ENCODE measurements at places on chromosomes 16 and 17.
A peak's percentile ranks its signal among the peaks of the same experiment; 100 is the strongest.

DNA sequence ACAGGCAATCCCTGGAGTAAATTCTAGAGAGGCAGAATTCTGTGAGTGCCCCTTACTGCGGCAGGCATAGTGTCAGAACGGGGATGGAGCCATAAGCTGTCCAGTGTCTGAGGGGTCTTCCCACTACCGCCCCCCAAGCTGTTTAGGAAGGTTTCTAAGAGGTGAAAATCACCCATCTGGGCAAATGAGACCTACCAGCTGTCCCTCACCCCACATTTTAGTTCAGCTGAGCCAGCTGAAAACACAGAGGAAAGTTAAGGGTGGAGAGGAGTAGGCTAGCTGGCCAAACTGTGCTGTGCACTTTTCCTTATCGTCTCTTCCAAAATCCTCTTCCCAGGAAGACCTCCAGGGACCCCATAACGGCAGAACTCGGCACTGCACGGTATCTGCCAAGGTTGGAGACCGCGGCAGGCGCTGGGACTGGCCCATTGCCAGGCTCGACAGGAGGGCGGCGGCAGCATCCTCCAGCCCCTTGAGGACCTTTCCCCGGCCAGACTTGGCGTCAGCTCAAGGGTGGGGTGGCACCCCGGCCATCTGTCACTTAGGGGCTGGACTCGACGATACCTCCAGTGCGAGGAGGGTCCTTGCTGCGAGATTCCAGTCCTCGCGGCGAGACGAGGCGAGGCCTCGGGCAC, 955 bp downstream of the ACLY start:
- no peak for DNase-seq

DNA sequence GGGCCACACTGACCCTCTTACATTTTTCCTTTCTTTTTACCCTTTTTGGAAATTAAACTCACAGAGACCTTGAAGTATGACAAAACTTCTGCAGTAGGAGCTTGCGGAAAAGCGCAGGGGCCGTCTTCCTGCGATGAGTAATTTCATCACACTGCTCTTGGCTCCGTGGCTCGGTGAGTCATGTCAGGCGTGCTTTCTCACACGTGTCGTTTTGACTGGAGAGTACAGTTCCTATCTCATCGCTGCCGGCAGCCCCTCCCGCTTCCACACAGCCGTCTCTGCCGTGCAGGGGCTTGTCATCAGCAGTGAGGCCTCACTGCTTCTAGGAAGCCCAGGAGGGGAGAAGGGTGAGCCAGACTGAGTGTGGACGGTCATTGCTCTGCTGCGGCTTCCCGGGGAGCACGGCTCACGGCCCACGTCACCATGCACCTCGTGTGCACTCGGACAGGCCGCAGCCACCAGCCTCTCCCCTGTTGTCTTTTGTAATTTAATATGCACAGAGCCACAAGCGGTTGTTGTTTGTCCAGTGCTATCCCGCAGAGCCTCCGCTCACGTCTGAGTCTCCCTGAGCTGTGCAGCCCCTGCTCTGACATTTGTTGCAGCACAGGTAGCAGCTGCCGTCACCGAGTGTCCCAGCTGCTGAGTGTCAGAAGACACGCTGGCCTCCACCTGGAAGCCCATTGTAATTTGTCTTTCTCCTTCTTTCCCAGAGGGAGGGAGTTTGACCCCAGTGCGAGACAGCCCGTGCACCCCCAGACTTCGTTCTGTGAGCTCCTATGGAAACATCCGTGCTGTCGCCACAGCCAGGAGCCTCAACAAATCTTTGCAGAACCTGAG, 99.4 kb upstream of the CHMP6 start:
- DNase-seq = peak; percentile 79

- DNase-seq = no peak
These were observed 789.6 kb downstream of the CDH8 start for GRCh38 chr16:61246592-61246991.

- no peak for DNase-seq
These were observed 111.4 kb downstream of the IRX3 start for GRCh38 chr16:54175169-54175551.

DNA sequence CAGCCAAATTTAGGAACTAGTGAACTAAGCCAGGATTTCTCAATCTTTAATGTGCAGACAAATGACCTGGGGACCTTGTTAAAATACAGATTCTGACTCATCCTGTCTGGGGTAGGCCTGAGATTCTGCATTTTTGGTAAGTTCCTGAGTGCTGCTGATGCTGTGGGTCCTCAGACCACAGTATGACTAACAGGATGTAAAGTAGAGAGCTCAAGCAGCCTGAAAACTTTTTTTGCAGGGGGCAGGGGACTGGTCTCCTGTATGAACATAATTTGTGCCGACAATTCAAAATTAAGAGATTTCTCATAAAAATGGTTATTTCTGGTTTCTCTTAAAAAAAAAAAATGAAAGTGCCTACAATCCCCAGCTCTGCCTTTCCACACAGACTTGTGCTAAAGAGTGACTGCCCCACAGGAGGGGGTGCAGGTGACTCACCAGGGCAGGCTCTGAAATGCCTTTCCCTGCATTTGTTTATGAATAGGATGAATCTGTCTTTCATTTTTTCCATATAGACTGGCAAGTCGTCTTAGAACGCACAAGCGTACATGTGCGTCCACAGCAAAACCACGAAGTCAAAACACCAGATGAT, 271.5 kb downstream of the PHKB start:
- DNase-seq = no peak

- DNase-seq = peak; percentile 36
These were observed 3.2 kb downstream of the ACADVL start for GRCh38 chr17:7222972-7223292.

- DNase-seq = peak; percentile 38
These were observed 38.3 kb upstream of the HAPSTR1 start for GRCh38 chr16:9053006-9053601.

DNA sequence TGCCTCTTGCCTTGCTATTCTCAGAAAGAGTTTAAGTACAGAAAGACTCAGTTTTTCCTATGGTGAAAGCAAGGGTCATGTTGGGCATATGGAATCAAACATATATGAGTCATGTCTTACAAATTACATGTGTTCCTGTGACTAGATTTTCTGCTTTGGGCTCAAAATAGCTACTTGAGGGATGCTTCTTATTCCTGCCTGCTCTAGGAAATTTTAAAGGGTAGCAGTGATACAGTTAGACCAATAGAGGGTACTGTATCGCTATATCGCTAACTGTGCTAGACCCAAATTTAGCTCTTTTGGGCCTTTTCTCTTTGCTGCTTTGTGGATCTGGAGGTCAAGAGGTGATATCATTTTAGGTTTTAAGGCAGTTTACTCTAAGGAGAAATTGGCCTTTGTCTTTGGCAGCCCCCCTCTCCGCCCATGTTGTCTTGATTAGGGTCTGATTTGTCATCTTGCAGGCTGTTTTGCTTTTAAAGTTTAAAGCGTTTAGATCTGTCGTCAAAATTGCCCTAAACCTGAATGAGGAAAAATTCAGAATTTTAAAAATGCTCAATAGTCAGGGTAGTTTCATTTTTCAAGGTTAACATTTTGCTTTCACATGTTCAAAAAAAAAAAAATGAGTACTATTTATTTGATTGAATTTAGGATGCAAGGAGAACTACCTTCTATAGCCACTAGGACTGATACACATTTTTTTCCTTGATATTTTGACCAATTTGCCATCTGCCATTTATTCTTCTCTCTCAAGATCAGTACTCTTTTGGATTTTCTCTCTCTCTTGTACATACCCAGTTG, 8.8 kb downstream of the NFATC3 start:
- DNase-seq = no peak

GRCh38 chr17:76631821-76632565, 11.6 kb downstream of the ST6GALNAC1 start:
- no peak for DNase-seq

- DNase-seq = no peak
These were observed 52.1 kb downstream of the CMIP start for GRCh38 chr16:81496742-81497141.

DNA sequence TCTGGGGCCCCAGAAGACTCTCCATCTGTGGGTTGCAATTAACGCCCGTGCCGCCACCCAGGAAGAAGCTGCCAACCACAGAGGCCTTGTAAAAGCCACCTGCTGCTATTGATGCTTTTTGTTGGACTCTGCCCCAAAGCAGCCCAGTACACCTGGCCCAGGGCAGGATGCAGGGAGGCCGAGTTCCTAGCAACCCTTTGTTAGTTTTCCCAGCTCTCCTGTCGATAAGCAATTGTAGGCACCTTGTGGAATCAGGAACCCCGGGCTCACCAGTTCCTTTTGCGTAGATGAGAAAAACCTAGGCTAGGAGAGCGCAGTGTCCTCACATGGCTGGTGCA, 103.3 kb downstream of the ABCC6 start:
- no peak for DNase-seq

- peak; percentile 86 for DNase-seq
These were observed 154.0 kb downstream of the ZNF423 start for GRCh38 chr16:49701789-49702494.

DNA sequence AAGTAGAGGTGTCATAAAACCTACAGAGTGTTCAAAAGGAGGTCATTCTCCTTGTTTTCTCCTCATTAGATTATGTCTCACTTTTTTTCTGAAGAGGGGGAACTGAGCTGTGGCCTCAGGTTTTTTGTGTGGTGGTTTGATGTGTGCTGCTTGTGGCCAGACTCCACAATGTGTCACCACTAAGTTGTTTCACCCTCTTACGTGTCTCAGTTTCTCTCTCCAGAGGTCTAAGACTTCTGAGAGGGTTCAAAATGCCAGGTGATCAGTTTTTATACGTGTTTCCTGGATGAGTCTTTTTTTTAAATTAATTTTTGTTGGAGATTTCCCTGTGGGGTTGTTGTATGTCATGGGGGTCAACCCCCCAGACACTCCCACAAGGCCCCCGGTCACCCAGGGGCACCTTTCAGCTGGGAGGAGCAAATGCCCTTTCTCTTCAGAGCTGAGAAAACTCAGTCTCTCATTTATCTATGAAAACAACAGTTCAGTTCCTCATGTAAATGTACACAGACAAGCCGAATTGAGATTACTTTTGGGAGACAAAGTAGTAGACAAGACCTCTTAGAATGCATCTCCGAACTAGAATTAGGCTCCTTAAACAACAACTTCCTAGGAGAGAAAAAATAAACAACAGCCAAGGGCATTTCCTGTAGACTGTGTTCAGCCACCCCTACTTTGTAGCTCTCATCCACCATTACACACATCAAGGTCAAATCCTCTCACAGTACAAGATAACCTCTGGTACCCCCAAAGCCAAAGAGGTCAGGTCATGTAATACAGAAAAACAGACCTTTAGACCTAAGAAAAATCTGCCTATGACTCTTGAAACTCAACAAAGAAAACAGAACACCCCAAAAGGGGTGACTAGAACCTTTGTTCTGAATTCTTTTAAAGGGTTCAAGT, 23.9 kb upstream of the TMEM98 start:
- DNase-seq = no peak

- no peak for DNase-seq
These were observed 22.3 kb downstream of the SRP68 start for GRCh38 chr17:76049836-76050537.

DNA sequence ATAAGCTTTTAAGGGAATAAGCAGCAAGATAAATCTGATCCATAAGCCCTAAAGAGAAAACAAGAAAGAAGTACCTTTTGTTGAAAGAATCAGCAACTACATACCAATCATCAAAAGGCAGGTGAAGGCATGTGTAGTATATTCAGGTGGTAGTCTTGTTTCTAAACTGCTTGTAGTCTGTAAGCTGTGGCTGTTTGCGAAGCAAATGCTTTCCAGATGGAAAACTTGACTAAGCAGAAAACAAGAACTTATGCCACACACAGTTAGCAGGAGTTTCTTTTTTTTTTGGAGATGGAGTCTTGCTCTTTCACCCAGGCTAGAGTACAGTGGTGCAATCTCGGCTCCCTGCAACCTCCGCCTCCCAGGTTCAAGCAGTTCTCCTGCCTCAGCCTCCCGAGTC, 5.7 kb downstream of the CBX1 start:
- DNase-seq = no peak

- DNase-seq = no peak
These were observed 398.7 kb downstream of the SNX29 start for GRCh38 chr16:12375046-12375740.

- DNase-seq = no peak
These were observed 1.9 kb downstream of the HS3ST3A1 start for GRCh38 chr17:13599864-13600263.

GRCh38 chr16:12043953-12044352, 67.4 kb downstream of the SNX29 start:
- no peak for DNase-seq

GRCh38 chr16:13756411-13757140, 163.4 kb upstream of the ERCC4 start:
- no peak for DNase-seq

DNA sequence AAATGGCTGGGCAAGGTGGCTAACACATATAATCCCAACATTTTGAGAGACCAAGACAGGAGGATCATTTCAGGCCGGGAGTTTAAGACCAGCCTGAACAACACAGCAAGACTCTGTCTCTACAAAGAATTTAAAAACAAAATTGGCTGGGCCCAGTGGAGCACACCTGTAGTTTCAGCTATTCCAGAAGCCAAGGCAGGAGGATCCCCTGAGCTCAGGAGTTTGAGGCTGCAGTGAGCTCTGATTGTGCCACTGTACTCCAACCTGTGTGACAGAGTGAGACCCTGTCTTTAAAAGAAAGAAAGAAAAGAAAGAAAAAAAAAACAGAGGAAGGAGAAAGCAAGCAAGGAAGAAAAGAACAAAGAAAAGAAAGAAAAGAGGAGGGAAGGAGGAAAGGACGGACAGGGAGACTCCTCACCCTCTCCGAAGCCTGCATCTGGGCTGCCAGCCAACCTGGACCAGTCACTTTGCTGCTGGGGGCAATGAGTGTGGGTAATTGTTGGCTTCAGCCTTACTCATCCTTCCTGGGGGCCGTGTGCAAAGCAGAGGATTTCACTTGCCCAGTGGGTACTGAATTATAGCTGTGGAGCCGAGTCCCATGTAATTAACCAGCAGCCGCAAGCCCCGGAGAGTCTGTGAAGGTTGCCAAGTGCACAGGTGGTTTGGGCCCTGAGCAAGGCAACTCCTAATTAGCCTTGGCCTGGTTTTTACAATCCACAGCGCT, 6.7 kb upstream of the MT4 start:
- peak; percentile 78 for DNase-seq

DNA sequence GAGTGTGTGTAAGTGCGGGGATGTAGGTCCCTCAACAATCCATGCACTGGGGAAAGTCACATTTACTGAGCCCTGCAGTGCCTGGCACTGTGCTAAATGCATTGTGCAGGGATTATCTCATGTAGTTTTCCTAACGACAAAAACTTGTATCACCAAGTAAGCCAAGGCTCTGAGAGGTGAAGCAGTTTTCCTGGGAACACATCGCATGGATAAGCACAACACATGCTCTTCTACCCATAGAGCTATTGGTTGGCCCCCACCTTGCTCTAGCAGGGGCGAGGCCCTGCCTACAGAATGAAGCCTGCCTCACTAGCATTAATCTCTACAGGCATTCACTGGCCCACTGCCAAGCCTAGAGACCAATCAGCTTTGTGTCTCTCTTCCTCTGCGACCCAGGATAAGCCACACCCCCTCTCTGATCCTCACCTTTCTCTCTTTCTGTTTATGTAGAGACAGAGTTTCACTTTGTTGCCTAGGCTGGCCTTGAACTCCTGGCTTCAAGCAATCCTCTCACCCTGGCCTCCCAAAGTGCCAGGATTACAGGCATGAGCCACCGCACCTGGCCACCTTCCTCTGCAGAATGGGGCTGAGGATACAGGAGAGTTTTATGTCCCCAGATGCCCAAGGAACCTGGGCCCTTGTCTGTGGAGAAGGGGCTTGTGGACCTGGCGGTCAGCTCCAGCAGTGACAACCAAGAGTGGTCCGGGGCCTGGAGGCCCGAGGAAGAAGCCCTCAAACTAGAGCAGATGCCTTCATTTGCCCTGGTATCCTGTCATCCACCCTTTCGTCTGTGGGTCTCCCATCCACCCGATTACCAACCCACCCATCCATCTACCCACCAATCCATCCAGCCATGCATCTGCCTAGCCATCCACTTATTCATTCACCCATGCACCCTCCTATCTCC, 12.8 kb downstream of the CDH16 start:
- DNase-seq = no peak

- DNase-seq = peak; percentile 13
These were observed 44.9 kb downstream of the CDRT4 start for GRCh38 chr17:15422392-15422965.

Measured in left hindlimb (tissue), 1 donor.